WTC11 (cell line): ENCODE measurements at places on chromosomes 5 and 9. TPM values are rescaled to one million over a fixed set of nuclear protein-coding genes. Genes with fewer than 3 reads are reported as not detected.

Gene INSL4
- total RNA-seq: not detected in 3 replicates

Gene TTC16
- total RNA-seq: not detected in 3 replicates

Gene PTGES
- 2.5 to 4.4 TPM (median 3.2 TPM) in 3 replicates for total RNA-seq

Gene GPR151
- total RNA-seq: not detected in 3 replicates

Gene ANKRD55
- not detected in 3 replicates for total RNA-seq

Gene SOX30
- total RNA-seq: 0.41 to 0.55 TPM (median 0.46 TPM) in 3 replicates

Gene SLC34A3
- 0.13 to 0.23 TPM (median 0.14 TPM) in 3 replicates for total RNA-seq

Gene HRCT1
- total RNA-seq: 0.41 TPM in 1 of 3 replicates, not detected in the others

Gene PCDHGA5
- 2.0 to 2.5 TPM (median 2.4 TPM) in 3 replicates for total RNA-seq

Gene KCNV2
- total RNA-seq: not detected in 3 replicates

Gene TNFSF8
- total RNA-seq: 0.25 TPM in 1 of 3 replicates, not detected in the others

Gene FAM200C
- 5.4 to 7.2 TPM (median 6.3 TPM) in 3 replicates for total RNA-seq

Gene GAPVD1
- total RNA-seq: 33.3 to 34.0 TPM (median 33.8 TPM) in 3 replicates

Gene SLC45A2
- total RNA-seq: not detected in 3 replicates

Gene SLC34A1
- not detected in 3 replicates for total RNA-seq

Gene JAKMIP2
- total RNA-seq: 10.9 to 11.9 TPM (median 11.8 TPM) in 3 replicates

Gene CDKN2A
- 0.50 to 0.57 TPM (median 0.57 TPM) in 3 replicates for total RNA-seq

Gene PCA3
- not detected in 3 replicates for total RNA-seq

Gene MXD3
- 16.9 to 25.7 TPM (median 18.8 TPM) in 3 replicates for total RNA-seq

Gene PDGFRB
- 5.0 to 7.9 TPM (median 5.1 TPM) in 3 replicates for total RNA-seq
